ENCODE measurements at places on chromosomes 7 and 10.

- H3K4me3 ChIP-seq, result no peak overlapping the region
- no peak overlapping the region for H3K27ac ChIP-seq
- H3K4me1 ChIP-seq, result no peaks in the 10 kb centered on the region
Measured at GRCh38 chr7:45711161-45711490, 137.0 kb downstream of the ADCY1 start.

GRCh38 chr7:46525876-46526275 is 604.8 kb upstream of the IGFBP3 start:
- no peak for DNase-seq
- no peaks in the 10 kb centered on the region for H3K36me3 ChIP-seq
- no peak overlapping the region for H3K4me3 ChIP-seq
- no peaks in the 10 kb centered on the region for H3K27me3 ChIP-seq

DNA sequence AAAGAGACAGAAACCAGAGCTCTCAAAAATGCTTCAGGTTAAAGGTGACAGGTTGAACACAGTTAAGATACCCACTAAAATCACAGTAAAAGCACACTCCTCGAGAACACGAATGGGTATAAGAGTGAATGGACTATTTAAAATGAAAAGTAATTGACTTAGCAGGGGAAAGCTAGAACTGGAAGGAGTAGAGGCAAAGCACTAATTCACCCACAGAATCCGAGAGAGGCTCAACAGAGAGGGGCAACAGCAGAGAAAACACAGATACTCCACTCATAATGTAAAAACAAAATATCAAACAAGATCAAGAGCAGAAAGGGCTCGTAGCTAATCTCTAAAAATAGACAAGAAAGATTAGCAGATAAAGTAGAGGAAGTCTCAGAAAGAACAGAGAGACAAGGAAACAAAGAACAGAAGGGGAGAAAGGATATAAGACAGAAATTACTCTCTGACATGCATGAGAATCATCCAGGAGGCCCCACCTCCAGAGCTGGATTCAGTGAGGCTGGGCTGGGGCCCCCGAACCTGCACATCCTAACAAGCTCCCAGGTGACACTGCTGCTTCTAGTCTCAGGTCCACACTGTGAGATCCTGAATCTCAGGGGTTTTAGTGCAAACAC is 117.6 kb downstream of the GALNT11 start:
- H3K36me3 ChIP-seq, result peaks cover 79% of the 10 kb centered on the region
- H3K4me1 ChIP-seq, result no peaks in the 10 kb centered on the region
- H3K4me3 ChIP-seq, result no peak overlapping the region
- no peak for DNase-seq
- H3K27ac ChIP-seq, result no peak overlapping the region
- H3K27me3 ChIP-seq, result no peaks in the 10 kb centered on the region

DNA sequence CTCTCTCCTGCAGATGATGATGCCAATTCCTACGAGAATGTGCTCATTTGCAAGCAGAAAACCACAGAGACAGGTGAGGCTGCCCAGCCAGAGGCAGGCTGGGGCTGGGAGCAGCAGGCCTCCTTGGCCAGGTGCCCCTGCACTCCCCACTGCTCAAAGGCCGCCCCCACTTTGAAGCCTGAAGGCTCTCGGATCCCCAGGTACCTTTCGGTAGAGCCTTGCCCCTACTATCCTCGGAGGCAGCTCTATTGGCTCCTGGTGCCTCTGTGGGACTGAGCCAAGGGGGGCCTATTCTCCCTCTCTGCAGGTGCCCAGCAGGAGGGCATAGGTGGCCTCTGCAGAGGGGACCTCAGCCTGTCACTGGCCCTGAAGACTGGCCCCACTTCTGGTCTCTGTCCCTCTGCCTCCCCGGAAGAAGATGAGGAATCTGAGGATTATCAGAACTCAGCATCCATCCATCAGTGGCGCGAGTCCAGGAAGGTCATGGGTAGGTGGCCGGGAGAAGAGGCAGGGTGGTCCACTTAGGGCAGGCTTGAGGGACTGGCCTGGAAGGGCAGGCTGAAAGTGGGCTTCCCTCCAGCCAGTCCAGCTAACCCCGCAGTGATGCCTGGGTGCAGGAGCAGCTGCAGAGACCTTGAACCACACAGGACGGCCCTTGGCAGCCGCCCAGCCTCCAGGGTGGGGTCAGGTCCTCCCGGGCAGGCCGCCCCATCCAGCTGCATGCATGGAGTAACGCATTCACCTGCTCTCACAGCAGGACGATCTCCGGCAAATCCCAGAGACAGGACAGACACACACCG is 14.1 kb downstream of the LAT2 start:
- H3K27me3 ChIP-seq, result no peaks in the 10 kb centered on the region
- H3K27ac ChIP-seq, result no peak overlapping the region
- peaks cover 9% of the 10 kb centered on the region for H3K36me3 ChIP-seq
- H3K4me3 ChIP-seq, result no peak overlapping the region
- no peaks in the 10 kb centered on the region for H3K4me1 ChIP-seq

GRCh38 chr10:77844713-77845445 is 81.7 kb downstream of the DLG5 start:
- peak overlapping the region; percentile 99 for H3K27ac ChIP-seq
- DNase-seq, result peak; percentile 79
- no peaks in the 10 kb centered on the region for H3K27me3 ChIP-seq

DNA sequence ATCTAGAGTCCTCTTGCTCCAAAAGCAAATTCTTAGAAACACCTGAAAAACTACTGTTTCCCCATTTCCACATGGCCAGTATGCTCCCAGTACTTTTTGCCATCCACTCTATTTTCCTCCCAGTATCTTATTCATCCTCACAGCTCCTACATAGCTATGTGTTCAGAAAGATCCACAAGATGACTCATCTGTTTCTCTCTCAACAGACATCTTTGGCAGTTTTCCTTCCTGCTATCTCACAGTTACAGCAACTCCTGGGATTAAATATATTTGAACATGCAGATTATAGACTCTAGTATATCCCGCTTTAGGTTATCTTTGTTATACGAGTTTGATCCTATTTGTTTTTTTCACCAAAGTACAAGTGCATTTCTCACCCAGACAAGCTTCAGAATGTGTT is 675.6 kb upstream of the POT1 start:
- H3K27me3 ChIP-seq, result no peaks in the 10 kb centered on the region
- no peak overlapping the region for H3K27ac ChIP-seq
- H3K36me3 ChIP-seq, result no peaks in the 10 kb centered on the region

GRCh38 chr10:120012566-120012965 is 120.0 kb downstream of the SEC23IP start:
- H3K27me3 ChIP-seq, result peaks cover 27% of the 10 kb centered on the region
- no peaks in the 10 kb centered on the region for H3K4me1 ChIP-seq
- H3K36me3 ChIP-seq, result no peaks in the 10 kb centered on the region
- H3K27ac ChIP-seq, result no peak overlapping the region

DNA sequence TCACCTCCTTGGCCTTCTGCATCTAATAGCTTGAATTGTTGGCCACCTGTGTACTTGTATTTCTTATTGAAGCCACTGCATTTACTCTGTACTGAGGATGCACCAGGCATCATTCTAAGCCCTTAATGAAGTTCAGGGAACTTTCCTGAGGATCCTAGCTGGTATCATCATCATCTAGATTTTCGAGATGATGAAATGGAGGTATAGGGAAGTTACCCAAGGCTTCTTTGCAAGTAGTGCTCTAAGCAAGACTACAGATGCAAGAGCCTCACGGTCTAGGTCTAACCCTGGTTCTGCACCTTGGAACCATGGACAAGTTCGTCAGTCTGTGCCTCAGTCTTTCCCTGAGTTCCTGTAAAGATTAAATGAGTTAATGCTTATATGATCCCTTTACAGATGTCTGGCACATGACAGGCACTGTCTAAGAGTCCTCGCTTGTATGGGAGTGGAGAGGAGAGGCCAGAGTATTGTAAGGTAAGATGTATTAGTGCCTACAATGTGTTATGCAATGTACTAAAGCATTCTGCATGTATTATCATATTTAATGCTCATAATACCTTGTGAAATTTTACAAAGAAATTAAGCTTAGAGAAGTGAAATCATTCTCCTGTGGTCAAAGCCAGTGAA is 145.1 kb downstream of the KCNMA1 start:
- no peaks in the 10 kb centered on the region for H3K27me3 ChIP-seq
- H3K4me3 ChIP-seq, result no peak overlapping the region
- no peaks in the 10 kb centered on the region for H3K36me3 ChIP-seq
- H3K27ac ChIP-seq, result no peak overlapping the region
- no peak for DNase-seq

GRCh38 chr7:149872419-149873073 is 1.2 kb upstream of the ATP6V0E2 start:
- peak overlapping the region; percentile 61 for H3K4me3 ChIP-seq
- peaks cover 2% of the 10 kb centered on the region for H3K36me3 ChIP-seq
- H3K4me1 ChIP-seq, result peaks cover 13% of the 10 kb centered on the region

GRCh38 chr10:47193666-47194065 is 106.3 kb upstream of the GDF10 start:
- no peaks in the 10 kb centered on the region for H3K27me3 ChIP-seq
- no peak overlapping the region for H3K27ac ChIP-seq
- no peak overlapping the region for H3K4me3 ChIP-seq
- H3K36me3 ChIP-seq, result no peaks in the 10 kb centered on the region
- no peaks in the 10 kb centered on the region for H3K4me1 ChIP-seq

DNA sequence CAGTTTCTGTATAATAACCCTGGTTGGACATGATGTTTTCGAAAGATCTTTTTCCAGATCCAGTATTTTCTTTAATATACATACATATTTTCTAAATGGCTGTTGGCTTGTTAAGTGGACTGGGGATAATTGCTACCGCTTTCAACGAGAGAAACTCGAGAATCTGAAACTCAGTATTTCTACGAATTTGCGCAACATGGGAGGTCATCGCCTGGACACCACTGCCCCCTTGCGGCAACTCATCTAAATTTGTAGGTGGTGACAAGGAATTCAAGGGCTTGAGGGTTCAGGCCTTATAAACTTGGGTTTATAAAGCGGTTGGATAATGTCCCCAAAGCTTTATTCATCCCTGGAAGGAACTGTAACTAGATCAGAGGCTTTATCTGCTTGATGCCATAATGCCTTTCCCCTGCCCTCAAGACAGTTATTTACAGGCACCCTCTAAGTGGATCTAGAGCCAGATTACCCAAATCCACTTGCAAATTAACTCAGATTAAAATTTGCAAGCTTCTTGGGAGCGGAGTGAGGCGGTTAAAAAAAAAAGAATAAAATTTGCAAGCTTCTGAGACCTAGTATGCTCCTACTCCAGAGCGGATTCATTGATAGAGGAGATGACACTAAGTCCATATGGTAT is 21.3 kb upstream of the KCNK18 start:
- no peaks in the 10 kb centered on the region for H3K36me3 ChIP-seq
- peaks cover 28% of the 10 kb centered on the region for H3K27me3 ChIP-seq
- H3K4me3 ChIP-seq, result peak overlapping the region; percentile 41
- no peak overlapping the region for H3K27ac ChIP-seq

GRCh38 chr7:43879477-43879876 is 10.2 kb upstream of the MRPS24 start:
- H3K27ac ChIP-seq, result no peak overlapping the region
- H3K4me1 ChIP-seq, result no peaks in the 10 kb centered on the region
- H3K4me3 ChIP-seq, result no peak overlapping the region
- DNase-seq, result no peak
- peaks cover 83% of the 10 kb centered on the region for H3K36me3 ChIP-seq

- no peak overlapping the region for H3K4me3 ChIP-seq
- H3K27ac ChIP-seq, result no peak overlapping the region
- no peak for DNase-seq
- H3K27me3 ChIP-seq, result no peaks in the 10 kb centered on the region
Measured at GRCh38 chr7:102252366-102252982, 34.2 kb upstream of the SH2B2 start.

GRCh38 chr7:141686670-141687069 is 15.3 kb downstream of the DENND11 start:
- H3K27me3 ChIP-seq, result no peaks in the 10 kb centered on the region
- no peak for DNase-seq
- no peak overlapping the region for H3K4me3 ChIP-seq
- no peak overlapping the region for H3K27ac ChIP-seq

GRCh38 chr10:22770270-22770669 is 55.9 kb upstream of the PIP4K2A start:
- no peaks in the 10 kb centered on the region for H3K36me3 ChIP-seq
- H3K4me1 ChIP-seq, result no peaks in the 10 kb centered on the region
- H3K27me3 ChIP-seq, result no peaks in the 10 kb centered on the region
- H3K4me3 ChIP-seq, result no peak overlapping the region
- H3K27ac ChIP-seq, result no peak overlapping the region

GRCh38 chr10:79140085-79140793 is 71.5 kb downstream of the ZMIZ1 start:
- DNase-seq, result no peak
- H3K4me1 ChIP-seq, result peaks cover 28% of the 10 kb centered on the region
- H3K36me3 ChIP-seq, result peaks cover 59% of the 10 kb centered on the region
- no peaks in the 10 kb centered on the region for H3K27me3 ChIP-seq
- H3K27ac ChIP-seq, result no peak overlapping the region
- no peak overlapping the region for H3K4me3 ChIP-seq

DNA sequence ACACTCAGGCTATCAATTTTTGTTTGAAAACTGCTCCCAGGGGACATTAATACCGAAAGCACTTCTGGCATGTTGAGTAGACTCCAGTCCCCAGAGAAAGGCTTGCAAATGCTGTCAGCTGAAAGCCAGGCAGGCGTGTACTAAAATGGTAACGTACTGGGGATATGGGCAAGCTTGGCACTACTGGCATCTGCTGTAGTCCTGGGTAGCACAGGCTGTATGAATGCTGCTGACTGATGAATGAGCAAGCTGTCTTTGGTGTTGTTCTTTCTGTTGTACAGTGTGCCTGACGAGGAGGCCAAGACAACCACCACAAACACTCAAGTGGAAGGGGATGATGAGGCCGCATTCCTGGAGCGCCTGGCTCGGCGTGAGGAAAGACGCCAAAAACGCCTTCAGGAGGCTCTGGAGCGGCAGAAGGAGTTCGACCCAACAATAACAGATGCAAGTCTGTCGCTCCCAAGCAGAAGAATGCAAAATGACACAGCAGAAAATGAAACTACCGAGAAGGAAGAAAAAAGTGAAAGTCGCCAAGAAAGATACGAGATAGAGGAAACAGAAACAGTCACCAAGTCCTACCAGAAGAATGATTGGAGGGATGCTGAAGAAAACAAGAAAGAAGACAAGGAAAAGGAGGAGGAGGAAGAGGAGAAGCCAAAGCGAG is 53.5 kb upstream of the AGBL3 start:
- no peaks in the 10 kb centered on the region for H3K27me3 ChIP-seq
- no peaks in the 10 kb centered on the region for H3K4me1 ChIP-seq
- no peak for DNase-seq
- peak overlapping the region; percentile 9 for H3K27ac ChIP-seq
- H3K36me3 ChIP-seq, result peaks cover 14% of the 10 kb centered on the region

DNA sequence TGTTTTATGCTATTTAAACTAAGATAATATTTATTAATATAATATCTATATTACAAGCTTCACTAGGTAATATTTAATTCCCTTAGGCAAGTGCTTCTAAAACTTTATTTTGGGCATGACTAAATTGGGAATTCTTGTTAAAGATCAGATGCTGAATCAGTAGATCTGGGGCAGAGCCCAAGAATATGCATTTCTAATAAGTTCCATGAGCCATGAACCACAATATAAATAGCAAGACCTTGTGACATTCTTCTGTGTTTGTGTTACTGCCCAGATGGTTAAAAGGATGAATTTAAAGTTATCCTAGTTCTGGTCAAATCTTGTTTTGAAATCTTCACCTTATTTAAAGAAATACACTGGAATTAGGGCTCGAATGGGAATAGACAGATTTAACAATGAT is 258.4 kb upstream of the CACNA2D1 start:
- H3K4me1 ChIP-seq, result peaks cover 13% of the 10 kb centered on the region
- H3K27me3 ChIP-seq, result no peaks in the 10 kb centered on the region
- no peak overlapping the region for H3K27ac ChIP-seq
- no peak overlapping the region for H3K4me3 ChIP-seq
- no peak for DNase-seq

Data from large intestine (tissue), 12 donors.